ENCODE measurements at places on chromosomes 6 and 20.

- no peak for DNase-seq
Measured at GRCh38 chr6:106377061-106377540, 16.6 kb downstream of the CRYBG1 start.

- no peak for DNase-seq
Measured at GRCh38 chr20:44442298-44443070, 33.2 kb upstream of the TTPAL start.

DNA sequence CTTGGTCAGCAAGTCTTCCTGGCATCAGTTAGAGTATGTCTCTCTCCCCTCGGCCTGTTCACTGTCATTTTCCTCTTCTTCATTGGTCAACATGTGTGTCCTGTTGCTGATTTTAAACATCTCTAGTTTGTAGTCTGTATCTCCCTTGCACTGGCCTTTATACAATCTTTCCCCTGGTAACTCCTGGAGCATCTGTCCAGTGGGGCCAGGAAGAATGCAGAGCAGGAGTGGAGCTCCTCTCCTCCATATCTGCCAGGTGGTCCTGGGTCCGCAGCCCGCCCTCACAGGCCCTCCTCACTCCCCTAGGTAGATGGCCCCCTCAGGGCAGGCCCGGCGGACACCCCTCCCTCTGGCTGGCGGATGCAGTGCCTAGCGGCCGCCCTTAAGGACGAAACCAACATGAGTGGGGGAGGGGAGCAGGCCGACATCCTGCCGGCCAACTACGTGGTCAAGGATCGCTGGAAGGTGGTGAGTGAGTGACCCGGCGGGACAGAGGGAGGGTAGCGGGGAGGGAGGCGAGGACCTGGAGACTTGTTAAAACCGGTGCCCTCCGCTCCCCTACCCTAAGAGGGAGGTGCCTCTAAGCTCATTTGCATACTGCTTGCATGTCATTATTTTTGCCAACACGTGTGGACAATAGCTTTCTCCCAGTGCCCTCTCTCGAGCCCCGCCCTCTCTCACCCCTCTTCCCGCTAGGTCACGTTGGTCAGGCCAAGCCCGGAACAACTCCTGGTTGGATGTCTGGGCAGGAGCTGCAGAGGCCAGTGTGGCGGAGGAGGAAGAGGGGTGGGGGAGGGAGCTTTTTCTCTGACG is 3.2 kb downstream of the TTBK1 start:
- DNase-seq: no peak

DNA sequence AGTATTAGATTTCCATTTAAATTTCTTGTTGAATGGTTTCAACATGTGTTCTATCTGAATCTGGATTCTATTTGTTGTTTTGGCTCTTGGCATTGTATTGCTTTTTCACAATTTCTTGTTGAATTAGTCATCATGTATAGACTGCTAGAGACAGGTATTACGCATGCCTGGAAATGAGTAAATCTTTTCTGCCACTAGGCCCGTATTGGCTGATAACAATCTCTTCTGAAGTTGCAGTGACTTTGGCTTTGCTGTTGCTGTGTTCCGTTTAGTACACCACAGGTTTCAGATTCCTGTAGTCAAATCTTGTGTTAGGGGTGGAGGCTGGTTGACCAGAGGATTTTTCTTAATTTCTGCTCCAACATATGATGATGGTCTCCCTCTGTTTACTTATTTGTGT is 1339.4 kb downstream of the GRIK2 start:
- DNase-seq: peak; percentile 10

DNA sequence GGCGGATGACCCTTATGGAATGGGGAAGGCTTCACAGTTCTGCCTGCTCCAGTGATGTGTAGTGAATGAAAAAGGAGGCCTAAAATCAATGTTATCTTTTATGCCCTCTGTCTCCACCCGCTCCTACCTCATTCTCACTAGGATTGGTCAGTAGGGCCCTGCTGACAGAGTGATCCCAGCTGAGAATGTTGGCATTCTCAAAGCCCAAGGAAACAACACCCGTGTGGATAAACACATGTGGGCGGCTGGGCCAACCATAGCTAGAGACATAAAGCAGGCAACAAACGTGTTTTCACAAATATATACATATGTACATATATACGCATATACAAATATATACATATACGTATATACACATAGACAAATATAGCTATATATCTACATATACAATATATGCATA is 4.5 kb downstream of the RIPK1 start:
- no peak for DNase-seq

DNA sequence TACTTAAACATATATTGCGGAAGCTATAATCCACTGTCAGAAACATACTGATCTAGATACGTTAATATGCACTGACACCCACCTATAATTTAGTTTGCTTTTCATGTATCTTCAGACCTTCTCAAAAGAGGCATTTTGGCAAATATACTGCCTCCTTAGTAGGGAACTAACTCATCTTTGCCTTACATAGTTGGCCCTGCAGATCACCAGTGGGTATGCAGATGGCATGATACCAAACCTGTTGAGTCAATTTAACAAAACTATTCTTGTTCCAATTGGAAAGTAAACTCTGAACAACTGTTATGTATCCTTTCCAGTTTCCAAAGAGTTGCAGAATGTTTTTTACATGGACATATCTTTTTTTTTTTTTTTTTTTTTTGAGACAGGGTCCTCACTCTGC is 35.6 kb upstream of the TBC1D20 start:
- DNase-seq: no peak

DNA sequence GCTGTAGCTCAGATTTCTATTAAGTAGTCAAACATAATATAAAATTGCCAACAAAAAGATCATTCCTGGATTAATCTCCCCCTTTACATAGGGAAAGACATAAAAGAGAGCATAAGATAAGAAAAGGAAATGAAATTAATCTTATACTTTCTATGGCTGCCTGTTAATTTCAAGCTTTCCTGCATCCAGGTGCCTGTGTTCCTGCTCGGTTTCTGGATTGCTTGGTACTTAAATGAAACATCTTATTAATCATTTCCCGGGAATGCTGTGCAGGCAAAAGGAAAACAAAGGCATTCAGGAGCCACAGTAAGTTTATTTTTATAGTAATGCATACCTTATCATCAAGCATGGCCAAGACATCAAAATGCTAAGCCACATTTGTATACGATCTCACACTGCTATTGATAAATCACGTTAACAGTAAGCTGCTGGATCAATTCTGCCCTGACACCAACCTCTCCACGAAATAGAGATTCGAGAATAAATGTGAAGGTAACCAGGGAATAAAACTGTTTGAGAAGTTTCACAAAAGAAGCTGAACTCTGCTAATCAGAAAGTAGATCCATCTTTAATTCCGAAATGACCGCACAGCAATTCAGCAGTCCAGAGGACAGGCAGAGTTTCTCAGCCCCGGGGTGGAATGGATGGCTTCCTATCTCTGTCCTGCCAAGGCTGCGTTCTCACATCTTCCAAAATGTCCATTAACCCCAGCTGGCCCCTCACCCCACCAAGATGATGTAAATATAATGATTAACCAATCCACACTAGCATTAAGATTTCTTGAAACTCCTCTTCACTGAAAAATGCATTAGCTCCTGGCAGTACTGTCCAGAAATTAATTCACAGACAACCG is 32.6 kb upstream of the APCDD1L start:
- DNase-seq: no peak

GRCh38 chr6:158817728-158818580 is 1.2 kb downstream of the EZR start:
- DNase-seq: no peak

GRCh38 chr6:91654357-91654756 is 1067.5 kb upstream of the MAP3K7 start:
- no peak for DNase-seq

DNA sequence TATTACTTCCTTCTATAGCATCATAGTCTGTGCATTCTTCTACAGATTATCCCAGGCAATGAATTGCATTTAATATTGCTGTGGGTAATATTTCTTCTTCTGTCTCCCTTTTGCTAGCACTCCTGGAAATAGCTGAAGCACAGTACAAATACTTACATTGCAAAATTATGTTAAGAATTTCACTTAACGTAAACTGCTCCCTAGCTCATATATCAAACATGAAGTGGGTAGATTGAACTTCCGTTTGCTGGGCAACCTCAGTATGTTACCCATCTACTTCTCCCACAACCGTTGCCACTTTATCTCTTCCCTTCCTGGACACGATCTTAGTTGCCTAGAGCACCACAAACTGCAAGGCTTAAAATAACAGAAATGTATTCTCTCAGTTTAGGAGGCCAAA is 963.3 kb downstream of the KIF16B start:
- no peak for DNase-seq

DNA sequence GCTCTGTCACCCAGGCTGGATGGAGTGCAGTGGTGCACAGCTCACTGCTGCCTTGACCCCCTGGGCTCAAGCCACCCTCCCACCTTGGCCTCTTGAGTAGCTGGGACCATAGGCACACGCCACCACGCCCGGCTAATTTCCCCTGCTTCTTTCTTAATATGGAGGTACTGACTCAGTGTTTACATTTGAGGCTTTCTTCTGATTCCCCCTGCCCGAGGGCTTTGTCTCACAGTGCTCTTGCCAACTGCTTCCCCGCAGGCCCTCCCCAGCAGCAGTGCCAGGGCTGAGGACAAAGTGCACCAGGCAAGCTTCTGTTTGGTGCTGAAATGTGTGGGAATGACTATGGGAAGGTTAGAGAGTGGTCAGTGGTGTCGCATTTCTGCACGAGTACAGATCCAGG is 34.8 kb downstream of the NR2E1 start:
- peak; percentile 40 for DNase-seq

GRCh38 chr6:137370871-137371633 is 123.1 kb downstream of the OLIG3 start:
- no peak for DNase-seq

DNA sequence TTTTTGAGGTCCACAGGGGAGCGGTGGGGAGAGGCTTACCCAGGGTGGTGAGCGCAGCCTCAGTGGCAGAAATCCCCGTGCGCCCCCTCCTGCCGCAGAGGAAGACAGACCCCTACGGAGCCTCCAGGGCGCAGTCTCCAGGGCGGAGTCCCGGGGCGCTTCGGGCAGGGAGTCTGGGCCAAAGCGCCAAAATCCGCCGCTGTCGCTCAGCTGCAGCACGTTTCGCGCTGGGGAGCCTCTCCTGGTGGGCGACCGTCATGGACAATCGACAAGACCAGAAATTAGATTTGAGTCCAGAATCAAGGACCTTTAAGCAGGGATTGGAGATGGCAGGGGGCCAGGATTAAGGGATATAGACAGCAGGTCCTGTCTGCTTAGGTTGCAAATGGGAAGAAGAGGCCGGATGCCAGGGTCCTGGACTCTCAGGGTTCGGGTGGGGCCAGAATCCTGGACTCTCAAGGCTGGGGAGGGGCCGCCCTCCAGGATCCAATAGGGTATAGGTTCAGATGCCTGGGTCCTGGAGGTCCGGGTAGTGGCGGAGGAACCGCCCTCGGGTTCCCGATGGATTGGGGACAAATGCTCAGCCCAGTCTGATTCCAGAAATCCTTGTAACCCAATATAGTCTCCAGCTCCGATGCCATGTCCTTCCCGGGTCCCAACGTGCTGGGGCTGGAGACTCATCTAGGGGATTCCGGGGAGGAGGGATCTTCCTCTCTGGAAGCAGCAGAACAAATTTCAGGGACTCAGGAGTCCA is 7.9 kb upstream of the HLA-E start:
- no peak for DNase-seq

GRCh38 chr6:74579047-74579446 is 626.8 kb downstream of the COL12A1 start:
- DNase-seq: no peak

DNA sequence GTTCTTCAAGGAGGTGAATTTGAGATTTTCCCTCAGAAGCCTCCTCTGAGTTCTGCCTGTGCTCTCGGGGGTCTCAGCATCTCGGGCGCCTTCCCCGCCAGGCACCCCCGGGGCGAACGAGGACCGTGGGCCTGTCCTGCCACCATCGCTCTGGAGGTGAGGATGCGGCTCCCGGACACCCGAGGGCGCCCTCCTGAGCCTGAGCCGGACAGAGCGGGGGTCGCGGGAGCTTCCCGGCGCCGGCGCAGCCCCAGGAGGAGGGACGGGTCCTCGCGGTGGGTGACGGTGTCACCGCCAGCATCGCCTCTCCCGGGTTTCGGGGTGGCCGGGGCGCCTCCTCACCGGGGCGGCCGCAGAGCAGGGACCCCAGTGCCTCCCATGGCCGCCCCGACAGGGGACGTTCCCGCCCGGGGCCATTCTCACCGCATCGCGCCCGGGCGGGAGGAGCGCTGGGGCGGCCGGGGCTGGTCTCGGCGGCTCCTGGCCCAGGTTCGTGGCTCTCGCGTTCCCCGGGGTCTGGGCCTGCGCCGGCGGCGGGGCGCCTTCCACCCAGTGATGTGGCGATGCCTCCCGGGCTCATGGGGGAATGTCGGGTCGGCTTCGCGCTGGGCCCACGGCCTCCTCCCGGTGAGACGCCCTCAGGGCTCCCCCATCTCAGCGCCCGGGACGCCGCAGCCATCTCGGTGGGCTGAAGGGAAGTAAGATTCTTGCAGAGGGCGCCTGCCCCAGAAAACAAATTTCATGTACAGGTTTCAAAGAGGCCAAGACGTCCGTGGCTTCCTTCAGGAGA is 210.5 kb downstream of the ERMARD start:
- no peak for DNase-seq

DNA sequence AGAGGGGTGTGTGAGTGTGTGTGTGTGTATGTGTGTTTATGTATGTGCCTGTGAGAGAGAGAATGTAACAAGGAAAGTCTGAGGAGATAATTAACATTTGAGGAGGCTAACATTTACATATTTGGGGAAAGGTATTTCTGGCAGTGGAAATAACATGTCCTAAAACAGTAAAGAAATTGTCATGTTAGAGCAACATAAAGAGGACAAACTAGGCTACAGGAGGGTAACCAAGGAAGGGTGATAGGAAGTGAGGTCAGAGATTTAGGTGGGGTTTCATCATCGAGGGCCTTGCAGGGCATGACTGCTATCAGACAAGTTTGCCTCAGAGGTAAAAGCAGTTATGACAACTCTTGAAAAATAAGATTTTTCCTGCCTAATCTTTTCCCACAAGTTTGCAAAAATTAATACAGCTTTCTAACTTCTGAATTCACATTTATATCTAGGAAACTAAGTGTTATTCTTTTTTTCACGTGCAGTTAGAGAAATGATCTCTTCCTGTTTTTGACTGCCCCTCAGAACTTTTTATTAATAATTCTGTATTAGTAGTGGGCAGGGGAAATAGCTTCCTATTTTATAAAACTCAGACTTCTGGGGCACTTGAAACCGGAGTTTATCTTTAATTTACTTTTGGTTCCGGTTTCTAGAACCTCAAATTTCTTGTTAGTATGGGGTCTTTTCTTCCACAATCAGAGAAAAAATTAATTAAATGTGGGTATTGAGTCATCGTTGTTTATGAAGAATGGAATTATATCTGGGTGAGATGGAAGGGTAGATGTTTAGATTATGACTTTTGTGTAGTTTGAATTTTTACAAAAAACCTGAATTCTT is 30.5 kb upstream of the RHAG start:
- DNase-seq: no peak

- no peak for DNase-seq
Measured at GRCh38 chr6:159572439-159573110, 120.5 kb downstream of the SOD2 start.

DNA sequence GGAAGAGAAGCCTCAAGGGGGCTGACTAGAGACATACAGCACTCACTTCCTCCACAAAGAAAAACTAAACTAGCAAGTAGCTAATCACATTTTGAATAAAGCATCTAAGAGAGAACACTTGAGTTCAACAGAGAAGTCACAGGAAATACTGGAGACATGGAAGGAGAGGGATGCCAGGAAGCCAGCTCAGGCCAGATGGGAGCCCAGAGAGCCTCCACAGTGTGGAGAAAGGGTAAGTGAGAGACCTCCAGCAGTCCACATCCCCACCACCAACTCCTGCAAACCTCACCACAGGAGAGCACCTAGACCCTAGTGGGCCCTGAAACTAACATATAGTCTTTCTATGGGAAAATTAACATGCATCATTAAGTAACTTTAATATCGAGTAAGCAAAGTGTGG is 79.2 kb downstream of the EPM2A start:
- DNase-seq: no peak

All from epithelial cell of prostate (primary cell).